ENCODE measurements at places on chromosomes 16 and 17.
A peak's percentile ranks its signal among the peaks of the same experiment; 100 is the strongest.

DNA sequence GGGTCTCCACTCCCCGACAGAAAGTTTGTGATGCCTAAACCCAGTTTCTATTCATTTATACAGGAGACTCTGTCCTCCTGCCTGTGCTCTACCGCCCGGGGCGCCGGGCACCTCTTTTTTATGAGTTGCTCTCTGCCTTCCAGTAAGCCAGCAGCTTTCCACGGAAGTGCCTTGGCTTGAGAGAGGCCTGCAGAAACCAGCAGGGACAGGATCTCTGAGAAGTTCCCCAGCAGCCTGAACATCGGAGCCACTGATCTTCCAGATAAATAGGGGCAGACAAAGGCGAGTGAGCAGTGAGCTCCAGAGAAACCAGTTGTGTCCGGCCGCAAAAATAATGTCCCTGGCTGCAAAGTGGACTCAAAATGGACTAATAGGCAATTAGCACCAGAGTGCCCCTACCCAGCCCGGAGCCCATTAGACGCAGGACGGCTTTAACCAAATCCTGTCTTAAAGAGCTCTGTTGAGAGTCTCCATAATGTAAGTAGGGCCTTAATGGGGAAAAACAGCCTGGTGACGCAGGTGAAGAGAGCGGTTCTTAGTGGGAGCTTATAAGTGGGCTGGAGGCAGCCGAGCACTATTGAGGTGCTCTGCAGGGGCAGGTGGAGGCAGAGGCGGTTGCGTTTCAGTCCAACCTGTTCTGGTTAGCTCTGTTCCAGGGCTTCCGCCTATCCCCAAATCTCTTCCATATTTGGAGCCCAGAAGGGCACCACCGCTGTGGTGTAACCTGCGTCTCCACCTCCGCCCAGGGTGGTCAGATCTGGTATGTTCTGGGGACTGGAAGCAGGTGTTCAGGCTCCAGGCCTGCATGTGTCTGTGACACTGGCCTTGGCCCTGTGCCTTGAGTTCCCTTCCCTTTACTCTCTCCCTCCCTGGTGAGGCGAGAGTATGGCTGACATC lies 74.1 kb downstream of the NT5M start:
- H3K27ac ChIP-seq = no peak overlapping the region
- no peaks in the 10 kb centered on the region for H3K4me1 ChIP-seq
- no peak overlapping the region for H3K4me3 ChIP-seq
- no peaks in the 10 kb centered on the region for H3K27me3 ChIP-seq
- H3K36me3 ChIP-seq = no peaks in the 10 kb centered on the region

DNA sequence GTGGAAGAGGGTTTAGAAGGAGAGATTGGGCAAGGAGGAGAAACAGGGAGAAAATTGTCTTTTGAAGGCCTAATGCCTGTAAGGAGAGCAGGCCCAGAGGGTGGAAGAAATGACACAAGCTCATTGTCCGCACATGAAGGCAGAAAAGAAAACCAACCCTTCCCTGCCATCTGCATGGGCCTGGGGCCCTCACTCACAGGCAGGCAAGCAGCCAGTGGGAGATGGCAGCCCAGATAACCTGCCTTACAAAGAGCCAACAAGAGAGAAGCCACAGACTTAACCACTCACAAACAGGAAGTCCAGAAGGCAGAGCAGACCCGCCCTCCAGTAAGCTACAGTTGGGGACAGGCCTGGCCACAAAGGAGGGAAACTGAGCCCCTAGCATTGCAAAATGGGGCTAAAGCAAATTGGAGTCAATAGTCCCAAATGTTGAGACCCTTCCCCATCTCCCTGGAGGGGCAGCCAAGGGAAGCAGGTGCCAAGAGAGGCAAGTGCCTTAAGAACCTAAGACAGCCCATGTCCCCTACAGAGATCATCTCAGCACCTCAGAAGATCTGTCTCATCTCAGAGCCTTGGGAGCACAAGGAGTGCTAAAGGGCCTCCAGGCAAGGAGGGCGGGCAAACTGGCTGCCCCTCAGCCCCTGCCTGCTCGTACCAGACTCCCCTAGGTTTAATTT lies 7.3 kb upstream of the TSPOAP1 start:
- peak overlapping the region; percentile 98 for H3K4me3 ChIP-seq
- peak overlapping the region; percentile 98 for H3K27ac ChIP-seq
- peaks cover 13% of the 10 kb centered on the region for H3K36me3 ChIP-seq
- H3K4me1 ChIP-seq = peaks cover 76% of the 10 kb centered on the region
- peak; percentile 65 for DNase-seq

GRCh38 chr17:40041196-40041595 lies 13.0 kb downstream of the MED24 start:
- no peaks in the 10 kb centered on the region for H3K27me3 ChIP-seq
- no peak overlapping the region for H3K4me3 ChIP-seq
- peaks cover 7% of the 10 kb centered on the region for H3K36me3 ChIP-seq

DNA sequence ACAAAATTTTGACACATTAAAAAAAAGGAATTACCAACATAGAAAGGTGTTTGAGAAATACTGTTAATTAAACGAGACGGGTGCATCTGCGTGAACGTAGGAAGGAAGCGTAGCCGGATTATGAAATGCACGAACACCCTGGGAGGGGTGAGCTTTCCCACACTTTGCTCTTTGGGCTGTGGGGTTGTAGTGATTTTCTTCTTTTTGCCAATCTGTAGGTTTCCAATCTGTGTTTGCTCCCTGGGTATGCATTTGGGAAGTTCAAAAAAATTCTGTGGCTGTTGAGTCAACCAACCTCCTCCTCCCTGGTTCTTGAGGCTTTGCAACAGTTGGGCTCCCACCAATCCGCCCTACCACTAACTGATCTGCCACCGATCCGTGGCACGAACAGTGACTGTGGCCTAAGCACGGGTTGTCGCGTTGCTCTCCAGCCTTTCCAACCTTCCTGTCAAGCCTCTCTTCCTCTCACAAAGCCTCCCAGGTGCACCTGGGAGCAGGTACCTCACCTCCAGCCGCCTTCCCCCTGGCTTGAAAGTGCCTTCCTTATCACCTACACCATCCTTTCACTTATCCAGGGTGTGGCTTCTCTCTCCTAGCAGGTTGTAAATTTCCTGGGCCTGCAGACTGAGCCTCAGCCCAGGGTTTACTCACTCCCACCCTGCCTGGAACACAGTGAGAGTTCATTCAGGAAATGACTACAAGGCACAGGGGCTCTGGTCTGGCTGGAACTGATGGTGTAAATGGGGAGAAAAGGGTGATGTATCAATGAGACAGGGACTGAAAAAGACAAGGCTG lies 16.6 kb downstream of the RTN4RL1 start:
- no peak overlapping the region for H3K27ac ChIP-seq
- no peaks in the 10 kb centered on the region for H3K4me1 ChIP-seq
- H3K36me3 ChIP-seq = no peaks in the 10 kb centered on the region
- H3K4me3 ChIP-seq = no peak overlapping the region
- no peaks in the 10 kb centered on the region for H3K27me3 ChIP-seq

GRCh38 chr17:22300731-22301352 lies 608.5 kb downstream of the KCNJ18 start:
- DNase-seq = no peak
- no peaks in the 10 kb centered on the region for H3K27me3 ChIP-seq

DNA sequence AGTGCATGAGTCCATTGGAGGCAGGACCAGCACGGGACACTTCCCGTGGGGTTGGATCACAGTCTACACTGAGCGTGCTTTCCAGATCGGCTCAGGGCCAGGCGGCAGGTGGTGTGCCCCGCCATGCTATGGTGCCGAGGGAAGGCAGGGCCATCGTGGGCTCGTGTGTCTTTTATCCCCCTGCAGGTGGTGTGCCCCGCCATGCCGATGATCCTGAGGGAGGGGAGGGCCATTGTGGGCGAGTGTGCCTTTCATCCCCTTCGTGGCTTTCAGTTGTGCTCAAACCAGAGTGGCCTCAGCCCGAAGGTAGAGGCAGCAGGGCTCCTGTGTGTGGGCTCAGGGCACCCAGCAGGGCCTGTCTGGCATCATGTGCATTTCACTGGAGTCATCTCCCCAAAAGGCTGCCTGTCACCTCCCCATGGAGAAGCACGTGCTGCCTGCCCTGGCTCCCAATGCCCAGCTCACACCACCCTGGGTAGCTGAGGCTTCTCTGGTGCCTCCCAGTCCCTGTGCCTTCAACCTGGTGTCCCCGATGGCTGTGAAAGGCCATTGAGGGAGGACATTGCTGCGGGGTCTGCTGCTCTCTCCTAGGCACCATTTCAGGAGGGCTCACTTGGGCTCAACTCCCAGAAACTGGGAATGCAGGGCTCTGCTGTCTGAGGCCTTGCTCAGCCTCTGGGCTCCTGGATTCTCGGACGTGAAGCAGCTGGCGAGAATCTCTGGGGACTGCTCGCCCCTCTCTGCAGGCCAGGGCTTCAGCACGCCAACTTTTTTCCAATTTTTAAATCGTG lies 207.6 kb downstream of the NPIPB11 start:
- no peaks in the 10 kb centered on the region for H3K27me3 ChIP-seq

DNA sequence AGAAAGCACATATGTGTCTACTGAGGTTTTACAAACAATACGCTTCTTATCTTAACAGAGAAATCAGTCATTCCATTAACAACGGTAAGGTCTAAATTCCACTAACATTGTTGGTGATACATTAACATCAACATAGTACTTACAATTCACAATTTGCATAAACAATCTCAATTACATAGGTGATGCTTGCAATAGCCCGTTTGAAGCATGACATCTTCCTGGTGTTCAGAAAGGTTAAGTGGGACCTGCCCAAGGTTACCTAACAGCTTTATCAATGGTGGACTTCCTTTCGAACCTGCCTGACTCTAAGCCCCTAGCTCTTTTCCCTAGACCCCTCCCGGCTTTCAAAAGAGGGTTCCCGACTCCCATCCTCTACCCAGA lies 699 bp downstream of the FAM222B start:
- H3K4me3 ChIP-seq = peak overlapping the region; percentile 85
- H3K27ac ChIP-seq = peak overlapping the region; percentile 79
- no peak for DNase-seq
- H3K27me3 ChIP-seq = no peaks in the 10 kb centered on the region
- peaks cover 7% of the 10 kb centered on the region for H3K4me1 ChIP-seq
- no peaks in the 10 kb centered on the region for H3K36me3 ChIP-seq

- H3K27me3 ChIP-seq = no peaks in the 10 kb centered on the region
- H3K27ac ChIP-seq = no peak overlapping the region
- no peak overlapping the region for H3K4me3 ChIP-seq
- no peak for DNase-seq
Observed at GRCh38 chr16:57938936-57939871, 31.7 kb downstream of the CNGB1 start.

GRCh38 chr17:50993544-50993943 lies 127.1 kb downstream of the SPAG9 start:
- H3K27ac ChIP-seq = no peak overlapping the region
- no peaks in the 10 kb centered on the region for H3K27me3 ChIP-seq
- H3K36me3 ChIP-seq = peaks cover 78% of the 10 kb centered on the region
- DNase-seq = no peak

DNA sequence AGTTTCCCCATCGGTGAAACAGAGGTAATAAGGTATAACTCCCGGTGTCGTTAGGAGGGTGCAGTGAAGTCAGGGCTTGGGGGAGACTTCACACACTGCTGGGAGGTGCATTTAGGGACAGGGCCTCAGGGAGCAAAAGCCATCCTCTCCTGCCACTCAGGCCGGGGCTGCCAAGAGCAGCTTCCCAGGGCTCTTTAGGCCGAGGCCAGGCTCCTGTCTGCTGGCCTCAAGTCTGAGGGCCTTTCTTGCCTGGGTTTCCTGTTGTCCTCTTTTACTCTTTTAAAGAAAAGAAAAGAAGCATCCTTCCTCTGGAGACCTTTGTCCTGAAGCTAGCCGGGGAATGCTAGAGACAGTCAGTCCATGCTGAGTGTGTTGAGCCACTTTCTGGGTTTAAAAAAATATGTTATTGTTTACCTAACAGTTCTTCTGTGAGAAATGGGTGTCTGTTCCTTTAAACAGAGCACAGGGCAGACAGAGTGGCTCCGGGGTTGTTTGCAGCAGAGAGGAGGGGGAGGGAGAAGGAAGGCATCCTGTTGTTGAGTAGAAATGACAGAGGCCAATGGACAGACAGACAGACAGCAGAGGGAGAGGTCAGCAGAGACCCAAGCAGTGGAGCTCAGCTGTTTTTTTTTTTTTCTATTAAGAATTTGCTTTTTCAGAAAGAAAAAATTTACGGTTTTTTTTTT lies 79.1 kb downstream of the C17orf67 start:
- H3K4me1 ChIP-seq = no peaks in the 10 kb centered on the region
- no peaks in the 10 kb centered on the region for H3K27me3 ChIP-seq
- H3K27ac ChIP-seq = no peak overlapping the region
- no peak for DNase-seq
- no peak overlapping the region for H3K4me3 ChIP-seq
- no peaks in the 10 kb centered on the region for H3K36me3 ChIP-seq

GRCh38 chr16:24208710-24209109 lies 47.4 kb upstream of the CACNG3 start:
- H3K27me3 ChIP-seq = no peaks in the 10 kb centered on the region
- peaks cover 21% of the 10 kb centered on the region for H3K36me3 ChIP-seq
- no peak overlapping the region for H3K27ac ChIP-seq
- no peak overlapping the region for H3K4me3 ChIP-seq

GRCh38 chr17:336110-337021 lies 16.2 kb downstream of the RPH3AL start:
- no peak for DNase-seq
- no peak overlapping the region for H3K4me3 ChIP-seq
- H3K27ac ChIP-seq = no peak overlapping the region
- H3K36me3 ChIP-seq = no peaks in the 10 kb centered on the region
- peaks cover 8% of the 10 kb centered on the region for H3K4me1 ChIP-seq
- no peaks in the 10 kb centered on the region for H3K27me3 ChIP-seq

DNA sequence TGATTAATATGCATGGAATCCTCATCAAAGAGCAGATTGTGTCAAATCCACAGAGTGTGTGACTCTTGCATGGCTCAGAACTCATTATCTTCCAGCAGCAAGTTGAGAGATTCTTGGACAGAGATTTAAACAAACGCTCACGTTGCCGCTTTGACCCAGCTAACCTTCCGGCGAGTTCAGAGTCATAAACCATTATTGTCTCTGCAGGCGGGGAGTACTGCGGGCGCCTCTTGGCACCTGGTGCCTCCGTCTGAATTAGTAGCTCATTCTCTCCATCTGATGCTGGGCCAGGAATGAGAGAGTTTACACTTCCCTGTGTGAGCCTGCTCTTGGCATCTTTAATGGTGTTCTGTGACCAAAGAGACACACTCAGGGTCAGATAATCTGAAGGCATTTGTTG lies 138.6 kb upstream of the WSCD1 start:
- no peak overlapping the region for H3K4me3 ChIP-seq
- no peaks in the 10 kb centered on the region for H3K27me3 ChIP-seq
- H3K36me3 ChIP-seq = no peaks in the 10 kb centered on the region
- H3K27ac ChIP-seq = no peak overlapping the region
- H3K4me1 ChIP-seq = no peaks in the 10 kb centered on the region

GRCh38 chr17:76353004-76353598 lies 615 bp downstream of the PRPSAP1 start:
- H3K27me3 ChIP-seq = no peaks in the 10 kb centered on the region
- peak overlapping the region; percentile 76 for H3K27ac ChIP-seq

GRCh38 chr17:34117811-34118210 lies 137.3 kb upstream of the CCL2 start:
- no peaks in the 10 kb centered on the region for H3K4me1 ChIP-seq
- no peak overlapping the region for H3K4me3 ChIP-seq

Measured in effector memory CD4-positive, alpha-beta T cell (primary cell).